ENCODE measurements at places on chromosomes 6 and 20. TPM values are rescaled to one million over a fixed set of nuclear protein-coding genes. Genes with fewer than 3 reads are reported as not detected.

- DNase-seq, result no peak
- H3K4me3 ChIP-seq, result peak overlapping the region; percentile 39
- peaks cover 61% of the 10 kb centered on the region for H3K4me1 ChIP-seq
- H3K36me3 ChIP-seq, result no peaks in the 10 kb centered on the region
- H3K27me3 ChIP-seq, result peaks cover 6% of the 10 kb centered on the region
These were observed 31.4 kb downstream of the AFDN start for GRCh38 chr6:167858086-167858591.

DNA sequence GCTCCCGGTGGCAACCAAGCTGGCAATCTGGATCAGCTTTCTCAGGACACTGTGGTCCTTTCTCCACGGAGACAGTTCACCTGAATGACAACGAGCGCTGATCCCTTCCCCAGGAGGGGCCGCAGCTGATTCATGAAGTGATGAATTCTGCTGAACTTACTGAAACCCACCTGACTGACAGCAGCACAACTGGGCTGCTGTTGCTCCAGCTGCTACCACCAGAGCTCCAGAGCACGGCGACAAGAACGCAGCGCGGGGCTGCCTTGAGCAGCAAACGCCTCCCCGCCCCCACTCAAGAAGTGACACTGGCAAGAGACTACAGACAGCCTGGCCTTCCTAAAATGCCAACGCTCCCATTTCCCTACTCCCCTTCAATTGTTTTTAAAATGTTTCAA, 10.0 kb downstream of the PXDC1 start:
- H3K27ac ChIP-seq, result no peak overlapping the region
- H3K36me3 ChIP-seq, result peaks cover 3% of the 10 kb centered on the region
- H3K4me1 ChIP-seq, result peaks cover 29% of the 10 kb centered on the region

Gene TP53INP2
- total RNA-seq, result 178 TPM

DNA sequence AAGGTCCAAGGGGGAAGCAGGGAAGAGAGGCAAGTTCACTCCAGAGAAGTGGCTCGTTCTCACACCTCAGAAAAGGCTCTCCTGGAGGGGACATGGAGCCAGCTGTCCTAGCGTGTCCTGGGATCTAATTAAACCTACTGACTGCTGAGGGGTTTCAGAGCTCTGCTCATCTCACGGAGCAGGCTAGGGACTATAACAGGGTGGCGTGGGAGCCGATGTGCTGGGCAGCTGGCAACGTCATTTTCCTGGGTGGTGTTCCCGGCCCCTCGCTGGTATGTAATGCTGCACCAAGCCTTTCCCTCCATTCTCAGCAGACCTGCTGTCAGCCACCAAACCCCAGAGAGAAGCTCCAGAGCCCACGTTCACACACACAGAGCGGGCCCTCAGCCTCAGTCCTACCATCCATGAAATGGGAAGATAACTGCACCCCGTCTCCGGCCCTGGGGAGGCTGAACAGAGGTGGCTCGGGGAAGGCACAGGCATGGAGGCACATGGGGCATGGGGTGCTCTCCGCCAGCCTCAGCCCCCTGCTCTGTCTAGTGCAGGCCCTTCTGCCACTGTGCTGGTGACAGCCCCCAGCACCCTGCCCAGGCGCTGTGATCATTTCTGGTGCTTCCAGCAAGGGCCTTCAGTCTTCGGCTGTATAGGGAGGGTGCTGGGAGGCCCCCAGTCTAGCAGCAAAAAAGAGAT, 1.9 kb downstream of the CST7 start:
- peak overlapping the region; percentile 33 for H3K27ac ChIP-seq
- H3K4me3 ChIP-seq, result no peak overlapping the region
- peaks cover 19% of the 10 kb centered on the region for H3K4me1 ChIP-seq

DNA sequence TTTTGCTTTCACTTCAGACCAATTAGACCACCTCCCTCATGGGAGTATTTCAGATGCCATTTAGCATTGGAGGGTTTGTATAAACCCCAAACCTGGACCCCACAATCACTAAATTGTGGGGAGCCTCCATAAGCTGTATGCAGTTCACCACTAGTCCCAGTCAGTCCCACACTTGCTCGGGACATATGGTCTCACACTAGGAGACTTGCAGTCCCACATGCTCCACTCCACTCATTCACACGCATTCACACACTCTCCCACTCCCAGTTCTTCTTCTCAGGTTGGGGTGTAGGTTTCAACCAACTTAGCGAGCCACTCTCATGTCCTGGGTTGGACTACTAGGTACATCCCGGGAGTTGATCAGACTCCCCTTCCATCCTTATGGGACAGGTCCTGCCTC, 84.5 kb upstream of the GPR6 start:
- H3K27me3 ChIP-seq, result peaks cover 4% of the 10 kb centered on the region
- no peak overlapping the region for H3K27ac ChIP-seq
- DNase-seq, result no peak

Gene RIMS4
- 96.1 TPM for total RNA-seq

Gene PPP1R14C
- total RNA-seq, result 4.1 TPM

DNA sequence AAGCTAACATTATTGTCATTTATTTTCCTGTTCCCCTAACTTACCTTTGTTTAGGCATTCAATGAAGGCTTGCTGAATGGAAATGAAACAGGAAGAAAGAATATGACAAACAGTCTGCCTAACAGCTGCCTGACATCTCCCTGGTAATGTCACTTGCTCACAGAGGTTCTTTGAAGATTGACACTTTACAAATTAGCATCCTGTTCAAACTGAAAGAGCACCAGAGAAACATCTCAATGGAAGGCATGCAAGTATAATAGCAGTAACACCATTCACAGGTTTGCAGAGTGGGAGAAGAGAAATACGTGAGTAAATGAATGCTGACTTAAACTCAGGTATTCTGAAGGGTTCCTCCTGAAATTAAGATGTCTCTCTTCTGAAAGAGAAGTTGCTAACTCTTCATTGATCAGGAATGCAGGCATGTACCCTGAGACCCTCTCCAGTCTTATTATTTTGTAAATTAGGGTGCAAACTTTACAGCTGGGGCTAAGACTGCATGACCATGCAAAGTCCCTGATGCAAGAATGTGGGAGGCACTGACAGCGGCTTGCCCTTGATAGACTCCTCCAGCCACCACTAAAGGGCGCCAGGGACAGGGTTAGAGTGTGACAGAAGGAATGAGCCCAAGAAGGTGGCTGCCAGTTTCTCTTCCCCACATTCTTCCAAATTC, 1.3 kb upstream of the SMLR1 start:
- no peaks in the 10 kb centered on the region for H3K4me1 ChIP-seq
- no peak overlapping the region for H3K27ac ChIP-seq
- DNase-seq, result no peak

Gene GSTA2
- total RNA-seq, result not detected

DNA sequence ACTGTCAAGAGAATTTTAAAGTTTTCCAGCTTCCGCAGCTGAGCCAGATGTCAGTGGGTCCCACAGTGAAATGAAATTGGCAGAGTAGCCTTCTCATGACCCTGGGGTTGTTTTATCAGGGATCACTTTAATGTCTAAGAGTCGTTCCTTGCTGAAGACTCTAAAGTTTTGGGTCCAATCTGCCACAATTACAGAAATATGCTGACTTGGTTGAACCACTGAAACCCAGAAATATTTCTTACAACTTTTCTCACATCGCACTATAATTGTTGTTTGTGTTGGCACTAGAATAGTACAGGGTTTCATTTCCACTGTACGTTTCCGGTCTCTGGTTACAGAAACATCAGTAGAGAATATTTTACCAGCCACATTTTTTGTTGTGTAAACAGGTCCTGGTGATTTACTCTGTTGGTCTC, 109.0 kb downstream of the HMGCLL1 start:
- no peak overlapping the region for H3K27ac ChIP-seq
- no peak overlapping the region for H3K4me3 ChIP-seq
- no peaks in the 10 kb centered on the region for H3K4me1 ChIP-seq
- H3K36me3 ChIP-seq, result no peaks in the 10 kb centered on the region

- no peak overlapping the region for H3K27ac ChIP-seq
- no peak overlapping the region for H3K4me3 ChIP-seq
- no peak for DNase-seq
- no peaks in the 10 kb centered on the region for H3K27me3 ChIP-seq
- H3K4me1 ChIP-seq, result peaks cover 5% of the 10 kb centered on the region
- H3K36me3 ChIP-seq, result no peaks in the 10 kb centered on the region
These were observed 113.1 kb upstream of the ZNF217 start for GRCh38 chr20:53706466-53707370.

DNA sequence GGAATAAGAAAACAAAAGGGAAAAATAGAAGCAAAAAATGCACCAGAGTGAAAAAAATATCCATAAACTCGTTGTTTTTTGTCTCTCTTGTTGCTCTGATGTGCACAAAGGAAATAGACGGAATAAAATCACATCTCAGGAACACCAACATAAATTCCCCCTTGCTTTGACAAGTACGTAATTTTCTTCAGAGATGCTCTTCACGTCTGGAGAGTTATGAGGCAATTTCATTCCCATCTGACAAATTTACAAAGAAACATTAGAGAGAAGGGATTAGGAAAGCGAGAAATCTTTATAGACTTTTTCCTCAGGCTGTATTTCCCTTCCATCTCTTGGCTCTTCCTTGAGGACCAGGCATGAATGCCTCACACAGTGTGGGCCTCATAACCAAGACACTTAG, 250.1 kb upstream of the ZFP64 start:
- no peaks in the 10 kb centered on the region for H3K36me3 ChIP-seq
- H3K27me3 ChIP-seq, result peaks cover 4% of the 10 kb centered on the region
- no peak for DNase-seq
- peaks cover 15% of the 10 kb centered on the region for H3K4me1 ChIP-seq
- H3K4me3 ChIP-seq, result no peak overlapping the region

GRCh38 chr6:97632341-97632740, 349.3 kb upstream of the MMS22L start:
- peaks cover 7% of the 10 kb centered on the region for H3K36me3 ChIP-seq
- H3K4me3 ChIP-seq, result no peak overlapping the region
- H3K27ac ChIP-seq, result no peak overlapping the region

Gene TUBE1
- 18.4 TPM for total RNA-seq

Gene ASIP
- not detected for total RNA-seq

DNA sequence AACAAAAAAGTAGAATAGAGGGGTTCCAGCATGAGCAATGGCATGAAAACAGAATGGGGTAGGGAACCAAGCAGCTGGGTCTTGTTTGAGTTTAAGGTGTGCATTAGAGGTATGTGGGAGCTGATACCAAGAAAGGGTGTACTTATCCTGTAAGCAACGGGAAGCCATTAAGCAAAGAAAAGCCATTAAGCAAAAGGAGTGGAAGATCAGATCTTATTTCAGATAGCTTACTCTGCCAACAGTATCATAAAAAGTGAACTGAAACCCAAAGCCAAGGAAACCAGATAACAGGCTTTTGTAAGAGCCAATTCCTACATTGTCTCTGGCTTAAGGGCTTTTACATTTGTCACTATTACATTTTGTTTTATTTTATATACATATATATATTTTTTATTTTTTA, 21.3 kb upstream of the BEND6 start:
- no peak overlapping the region for H3K4me3 ChIP-seq
- no peaks in the 10 kb centered on the region for H3K4me1 ChIP-seq
- DNase-seq, result no peak
- H3K36me3 ChIP-seq, result no peaks in the 10 kb centered on the region
- no peaks in the 10 kb centered on the region for H3K27me3 ChIP-seq

- peak; percentile 94 for DNase-seq
- H3K27me3 ChIP-seq, result peaks cover 7% of the 10 kb centered on the region
- peak within 1 kb of the TSS; percentile 92 for H3K27ac ChIP-seq
- H3K4me1 ChIP-seq, result peaks cover 2% of the 10 kb centered on the region
These were observed at the start of gene SNAP91 for GRCh38 chr6:83708970-83709747. SNAP91 (minus strand) TSS chr6:83709101; CDS start chr6:83707927, 1,174 bp downstream.

- no peak overlapping the region for H3K27ac ChIP-seq
- DNase-seq, result no peak
- no peak overlapping the region for H3K4me3 ChIP-seq
- peaks cover 1% of the 10 kb centered on the region for H3K27me3 ChIP-seq
- no peaks in the 10 kb centered on the region for H3K4me1 ChIP-seq
- no peaks in the 10 kb centered on the region for H3K36me3 ChIP-seq
These were observed 81.4 kb downstream of the ANKS1A start for GRCh38 chr6:34970488-34970887.

Gene PSORS1C1
- total RNA-seq, result not detected

Gene HUS1B
- total RNA-seq, result 1.1 TPM

DNA sequence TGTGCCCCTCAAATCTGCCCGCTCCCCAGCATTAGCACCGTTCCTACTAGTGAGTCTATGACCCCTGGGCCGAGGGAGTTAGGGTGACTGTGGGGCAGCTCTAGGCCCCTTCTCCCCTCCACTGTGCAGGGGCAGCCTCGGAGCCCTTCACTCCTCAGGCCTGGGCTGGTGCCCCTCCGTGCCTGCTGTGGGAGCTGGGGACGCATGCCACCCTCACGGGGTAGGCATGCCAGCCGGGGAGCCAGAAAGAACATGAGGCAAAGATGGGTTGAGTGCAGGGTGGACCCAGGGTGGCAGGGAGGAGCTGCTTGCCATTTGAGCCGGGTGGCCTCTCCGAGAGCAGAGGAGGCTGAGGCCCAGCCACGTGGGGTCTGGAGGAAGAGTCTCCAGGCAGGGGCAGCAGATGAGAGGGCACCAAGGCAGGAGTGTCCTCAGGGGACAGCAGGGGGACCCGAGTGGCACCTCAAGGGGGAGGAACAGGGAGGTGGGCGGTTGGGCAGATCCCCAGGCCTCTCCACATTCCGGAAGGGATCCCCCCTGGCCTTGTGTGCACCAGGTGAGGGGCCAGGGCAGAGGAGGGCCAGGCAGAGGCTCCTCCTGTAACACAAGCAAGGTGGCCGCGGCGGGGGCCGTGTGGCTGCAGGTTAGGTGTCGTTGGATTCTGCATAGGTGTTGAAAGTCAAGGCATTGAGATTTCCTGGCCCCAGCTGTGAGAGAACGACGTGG, 18.6 kb upstream of the LSM14B start:
- peaks cover 20% of the 10 kb centered on the region for H3K36me3 ChIP-seq
- H3K27me3 ChIP-seq, result peaks cover 18% of the 10 kb centered on the region
- H3K4me1 ChIP-seq, result no peaks in the 10 kb centered on the region
- H3K27ac ChIP-seq, result no peak overlapping the region

Gene COL9A1
- 1.8 TPM for total RNA-seq

Gene RIPOR2
- 82.2 TPM for total RNA-seq

DNA sequence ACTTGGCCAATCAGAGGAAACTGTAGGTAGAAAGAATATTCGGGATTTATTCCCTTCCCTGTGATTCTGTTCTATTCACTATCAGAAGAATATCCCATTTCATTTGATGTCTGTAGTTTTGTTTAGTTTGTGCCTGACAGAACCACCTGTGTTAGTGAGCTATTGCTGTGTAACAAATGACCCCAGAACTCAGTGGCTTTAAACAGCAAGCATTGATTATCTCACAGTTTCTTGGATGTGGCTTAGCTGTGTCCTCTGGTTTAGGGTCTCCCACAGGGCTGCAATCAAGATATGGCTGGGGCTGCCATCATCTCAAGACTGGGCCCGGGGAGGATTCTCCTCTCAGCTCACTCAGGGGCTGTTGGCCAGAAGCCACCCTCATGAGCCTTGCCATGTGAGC, 143.7 kb downstream of the ZDHHC14 start:
- H3K27ac ChIP-seq, result no peak overlapping the region
- H3K36me3 ChIP-seq, result peaks cover 4% of the 10 kb centered on the region
- H3K4me1 ChIP-seq, result peaks cover 6% of the 10 kb centered on the region
- no peak for DNase-seq

GRCh38 chr6:97177905-97178304, 105.1 kb downstream of the MMS22L start:
- no peak overlapping the region for H3K4me3 ChIP-seq
- peaks cover 4% of the 10 kb centered on the region for H3K36me3 ChIP-seq
- no peak for DNase-seq
- no peaks in the 10 kb centered on the region for H3K27me3 ChIP-seq
- H3K4me1 ChIP-seq, result no peaks in the 10 kb centered on the region
- H3K27ac ChIP-seq, result no peak overlapping the region
